ENCODE measurements at places on chromosomes 3 and 15. TPM values are rescaled to one million over a fixed set of nuclear protein-coding genes. Genes with fewer than 3 reads are reported as not detected.
A peak's percentile ranks its signal among the peaks of the same experiment; 100 is the strongest.

DNA sequence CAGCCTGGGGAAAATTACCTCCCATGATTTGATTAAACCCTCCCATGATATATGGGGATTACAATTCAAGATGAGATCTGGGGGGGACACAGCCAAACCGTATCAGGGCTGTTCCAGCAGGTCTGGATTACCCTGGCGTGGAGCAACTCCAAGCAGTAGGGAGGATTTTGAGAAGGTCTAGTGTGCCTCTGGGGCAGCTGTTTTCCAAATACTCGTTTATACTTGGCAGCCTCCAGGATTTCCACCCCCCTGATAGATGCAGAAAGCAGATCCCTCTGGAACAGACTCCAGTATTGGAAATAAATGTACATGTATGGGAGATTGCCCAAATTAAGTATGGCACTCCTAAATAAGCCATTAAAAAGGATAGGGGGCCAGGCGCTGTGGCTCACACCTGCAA is 7.7 kb upstream of the IRAK2 start:
- H3K27me3 ChIP-seq: no peaks in the 10 kb centered on the region
- H3K36me3 ChIP-seq: peaks cover 7% of the 10 kb centered on the region
- no peak overlapping the region for H3K27ac ChIP-seq
- peaks cover 9% of the 10 kb centered on the region for H3K4me1 ChIP-seq
- no peak overlapping the region for H3K4me3 ChIP-seq
- no peak for DNase-seq

DNA sequence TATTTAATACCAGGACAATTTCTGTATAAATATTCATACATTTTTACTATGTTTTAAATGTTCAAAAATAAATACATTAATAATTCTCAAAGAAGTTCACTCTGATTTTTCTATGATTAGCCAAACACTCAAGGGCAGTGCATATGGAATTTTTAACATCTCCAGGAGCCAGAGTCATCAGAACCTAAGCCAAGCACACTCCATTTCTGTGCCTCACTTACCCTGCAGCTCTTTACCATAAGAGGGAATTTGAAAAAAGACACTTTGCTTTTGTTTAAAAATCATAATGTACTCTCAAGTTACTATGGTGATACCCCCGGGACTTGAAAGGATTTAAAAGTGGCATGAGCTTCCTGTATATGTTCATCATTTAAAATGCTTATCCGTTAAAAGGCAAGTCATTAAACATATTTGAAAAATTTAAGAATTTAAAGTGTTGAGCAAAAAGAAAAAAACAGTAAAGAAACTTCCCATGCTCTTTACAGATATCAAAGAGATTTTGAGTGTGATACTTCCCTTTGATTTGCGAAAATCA is 747.4 kb upstream of the NECTIN3 start:
- H3K36me3 ChIP-seq: no peaks in the 10 kb centered on the region
- H3K4me3 ChIP-seq: no peak overlapping the region
- DNase-seq: no peak
- peaks cover 2% of the 10 kb centered on the region for H3K27me3 ChIP-seq
- H3K4me1 ChIP-seq: no peaks in the 10 kb centered on the region

DNA sequence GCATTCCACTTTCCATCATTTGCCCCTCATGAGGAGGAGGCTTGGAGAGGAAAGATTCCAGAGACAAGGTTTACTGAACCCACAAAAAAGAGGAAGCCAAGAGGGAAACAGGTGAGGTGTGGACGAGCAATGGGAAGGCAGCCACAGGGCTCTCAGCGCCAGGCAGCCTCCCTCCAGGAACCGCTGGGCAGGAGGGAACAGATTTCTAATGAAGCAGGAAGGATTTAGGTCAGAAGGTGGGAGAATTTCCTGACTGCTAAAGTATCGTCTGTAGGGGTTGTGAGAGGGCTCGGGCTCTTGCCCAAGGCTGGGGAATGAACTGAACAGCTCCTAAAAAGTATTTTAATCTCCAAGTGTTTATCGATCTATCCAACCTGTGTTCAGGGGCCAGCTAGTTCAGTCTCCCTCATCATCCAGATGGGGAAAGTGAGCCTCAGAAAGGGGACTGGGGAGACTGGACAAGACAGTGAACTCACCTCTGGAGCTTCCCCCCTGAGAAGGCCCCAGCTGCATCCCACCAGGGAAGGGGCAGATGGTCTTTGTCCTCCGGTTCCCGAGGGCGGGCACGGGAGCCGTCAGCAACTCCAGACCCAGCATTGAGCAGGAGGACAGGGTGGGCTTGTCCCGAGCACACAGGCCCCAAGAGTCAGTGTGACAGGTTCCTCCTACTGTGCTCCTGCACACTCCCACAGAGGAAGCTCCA is 10.5 kb downstream of the LOXL1 start:
- no peak for DNase-seq
- no peak overlapping the region for H3K27ac ChIP-seq
- H3K4me3 ChIP-seq: no peak overlapping the region
- H3K27me3 ChIP-seq: peaks cover 1% of the 10 kb centered on the region

DNA sequence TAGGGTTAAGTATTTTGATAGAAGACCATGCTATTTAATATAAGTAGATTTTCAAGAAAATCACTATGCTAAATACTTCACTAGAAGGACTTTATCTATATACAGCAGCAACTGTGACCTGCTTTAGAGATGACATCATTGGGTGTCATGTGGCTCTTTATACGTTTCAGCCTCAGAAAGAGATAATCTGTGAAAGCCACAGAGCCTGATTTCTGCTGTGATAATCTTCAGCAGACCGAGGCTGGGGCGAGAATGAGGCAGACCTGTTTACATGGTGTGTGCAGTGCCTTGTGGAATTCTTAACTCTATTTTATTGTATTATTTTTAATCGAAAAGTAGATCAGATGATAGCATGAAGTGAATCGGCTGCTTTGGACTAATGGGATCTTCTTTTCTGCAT is 471.2 kb downstream of the MFSD1 start:
- H3K27ac ChIP-seq: no peak overlapping the region
- H3K4me3 ChIP-seq: no peak overlapping the region
- no peaks in the 10 kb centered on the region for H3K27me3 ChIP-seq
- no peaks in the 10 kb centered on the region for H3K4me1 ChIP-seq
- no peaks in the 10 kb centered on the region for H3K36me3 ChIP-seq
- DNase-seq: no peak

GRCh38 chr15:52567871-52568600 is 794 bp downstream of the ARPP19 start:
- no peaks in the 10 kb centered on the region for H3K27me3 ChIP-seq
- H3K36me3 ChIP-seq: peaks cover 12% of the 10 kb centered on the region
- peak overlapping the region; percentile 94 for H3K27ac ChIP-seq

- H3K4me3 ChIP-seq: no peak overlapping the region
- H3K36me3 ChIP-seq: peaks cover 3% of the 10 kb centered on the region
- DNase-seq: no peak
- H3K27me3 ChIP-seq: no peaks in the 10 kb centered on the region
Measured at GRCh38 chr3:128709506-128710210, 16.3 kb upstream of the RAB7A start.

GRCh38 chr15:80201256-80202015 is 48.6 kb downstream of the FAH start:
- H3K27ac ChIP-seq: no peak overlapping the region
- DNase-seq: no peak
- H3K36me3 ChIP-seq: no peaks in the 10 kb centered on the region
- no peak overlapping the region for H3K4me3 ChIP-seq
- H3K27me3 ChIP-seq: peaks cover 23% of the 10 kb centered on the region

- no peaks in the 10 kb centered on the region for H3K36me3 ChIP-seq
- no peak overlapping the region for H3K27ac ChIP-seq
Measured at GRCh38 chr3:54967731-54968161, 39.9 kb upstream of the LRTM1 start.

- peak overlapping the region; percentile 46 for H3K27ac ChIP-seq
- H3K36me3 ChIP-seq: peaks cover 49% of the 10 kb centered on the region
- H3K4me3 ChIP-seq: peak overlapping the region; percentile 55
Measured at GRCh38 chr3:112482675-112483074, 16.6 kb downstream of the BTLA start.

GRCh38 chr3:177065285-177066033 is 131.8 kb downstream of the TBL1XR1 start:
- peaks cover 26% of the 10 kb centered on the region for H3K4me1 ChIP-seq
- DNase-seq: no peak
- peaks cover 34% of the 10 kb centered on the region for H3K36me3 ChIP-seq

DNA sequence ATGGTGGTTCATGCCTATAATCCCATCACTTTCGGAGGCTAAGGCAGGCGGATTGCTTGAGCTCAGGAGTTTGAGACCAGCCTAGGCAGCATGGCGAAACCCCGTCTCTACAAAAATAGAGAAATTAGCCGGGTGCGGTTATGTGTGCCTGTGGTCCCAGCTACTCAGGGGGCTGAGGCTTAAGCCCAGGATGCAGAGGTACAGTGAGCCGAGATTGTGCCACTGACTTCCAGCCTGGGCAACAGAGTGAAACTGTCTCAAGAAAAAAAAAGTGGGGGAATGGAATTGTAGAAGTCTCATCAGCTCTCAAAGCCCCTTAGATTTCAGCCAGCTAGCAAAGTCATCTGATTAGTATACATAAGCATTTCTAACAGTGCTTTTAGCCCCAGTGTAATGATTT is 33.2 kb downstream of the TIPARP start:
- peaks cover 18% of the 10 kb centered on the region for H3K4me1 ChIP-seq
- no peak overlapping the region for H3K27ac ChIP-seq
- no peaks in the 10 kb centered on the region for H3K27me3 ChIP-seq
- DNase-seq: no peak
- no peak overlapping the region for H3K4me3 ChIP-seq

- peak overlapping the region; percentile 17 for H3K27ac ChIP-seq
- DNase-seq: no peak
- H3K27me3 ChIP-seq: no peaks in the 10 kb centered on the region
- no peak overlapping the region for H3K4me3 ChIP-seq
- peaks cover 3% of the 10 kb centered on the region for H3K36me3 ChIP-seq
- H3K4me1 ChIP-seq: peaks cover 13% of the 10 kb centered on the region
Measured at GRCh38 chr3:52313188-52313773, 2.8 kb upstream of the DNAH1 start.

DNA sequence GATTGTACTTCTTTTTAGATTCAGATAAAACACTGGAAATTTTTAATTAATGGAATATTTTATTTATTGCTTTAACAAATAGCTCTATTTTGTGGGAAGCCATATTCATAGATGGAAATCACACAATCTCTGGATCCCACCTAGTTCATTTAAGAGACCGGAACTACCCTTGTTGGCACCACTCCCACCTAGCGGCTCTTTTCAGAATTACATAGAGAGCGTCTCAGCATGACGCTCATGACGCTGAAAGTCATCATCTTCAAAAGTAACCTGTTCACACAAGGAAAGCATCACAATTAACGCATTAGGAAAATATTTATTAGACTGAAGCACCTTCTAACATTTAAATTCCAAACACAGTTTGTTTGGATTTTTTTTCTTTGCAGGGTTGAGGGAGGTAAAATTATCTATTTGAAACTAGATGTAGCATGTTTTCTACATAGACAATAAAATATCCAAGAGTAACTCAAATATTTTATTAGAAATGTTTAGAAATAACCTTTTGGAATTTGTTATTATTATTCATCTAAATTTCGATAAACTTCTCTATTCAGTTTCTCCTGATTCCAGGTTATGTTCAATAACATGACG is 214.9 kb upstream of the ARRDC4 start:
- no peak for DNase-seq
- H3K4me3 ChIP-seq: no peak overlapping the region
- H3K4me1 ChIP-seq: no peaks in the 10 kb centered on the region
- H3K27me3 ChIP-seq: no peaks in the 10 kb centered on the region

- H3K4me3 ChIP-seq: peak within 1 kb of the TSS; percentile 39
- DNase-seq: peak; percentile 35
- H3K27ac ChIP-seq: no peak within 1 kb of the TSS
- H3K4me1 ChIP-seq: peaks cover 5% of the 10 kb centered on the region
Measured at GRCh38 chr3:11154036-11154952, at the start of gene HRH1. HRH1 (plus strand) TSS chr3:11154493; CDS start chr3:11259038, 104,545 bp downstream.

DNA sequence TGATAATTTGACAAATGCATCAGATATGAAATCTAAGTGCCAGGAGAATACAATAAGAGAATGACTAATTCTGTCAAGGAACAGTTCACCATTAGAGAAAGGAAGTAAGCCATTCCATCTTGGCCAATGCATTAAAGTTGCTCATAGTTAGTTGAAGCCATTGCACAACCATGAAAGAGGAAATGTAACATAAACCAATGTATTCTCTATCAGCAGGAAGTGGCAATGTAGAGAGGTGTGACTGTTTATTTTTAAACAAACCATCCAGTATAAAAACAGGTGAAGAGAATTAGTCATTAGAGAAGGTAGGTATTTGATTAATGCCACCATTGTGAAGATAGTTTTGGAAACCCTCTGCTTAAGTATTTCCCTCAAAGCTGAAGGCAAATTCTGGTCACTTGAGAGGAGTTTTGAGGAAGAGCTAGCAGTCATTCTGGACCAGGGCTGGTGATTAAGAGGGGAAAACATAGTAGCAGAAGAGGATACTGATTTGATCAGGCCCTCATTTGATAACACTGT is 10.7 kb upstream of the ANXA2 start:
- H3K4me1 ChIP-seq: peaks cover 12% of the 10 kb centered on the region
- H3K27ac ChIP-seq: peak overlapping the region; percentile 80
- no peak for DNase-seq
- peak overlapping the region; percentile 43 for H3K4me3 ChIP-seq
- no peaks in the 10 kb centered on the region for H3K27me3 ChIP-seq

CTDSPL gene
- 2.1 TPM for total RNA-seq

SLC38A3 gene
- not detected for total RNA-seq

CILP gene
- 0.17 TPM for total RNA-seq

NRG4 gene
- not detected for total RNA-seq

LSM3 gene
- total RNA-seq: 14.4 TPM

CCR9 gene
- total RNA-seq: 19.4 TPM

SLC28A2 gene
- total RNA-seq: not detected

SERINC4 gene
- 0.17 TPM for total RNA-seq

CLDN16 gene
- total RNA-seq: not detected

Data from activated naive CD8-positive, alpha-beta T cell treated with anti-CD3 and anti-CD28 coated beads, Interleukin-2, amount 10 ng/mL, durations not matched to agents 7 days and 5 days (primary cell).